ENCODE measurements at places on chromosomes 1 and 21.

DNA sequence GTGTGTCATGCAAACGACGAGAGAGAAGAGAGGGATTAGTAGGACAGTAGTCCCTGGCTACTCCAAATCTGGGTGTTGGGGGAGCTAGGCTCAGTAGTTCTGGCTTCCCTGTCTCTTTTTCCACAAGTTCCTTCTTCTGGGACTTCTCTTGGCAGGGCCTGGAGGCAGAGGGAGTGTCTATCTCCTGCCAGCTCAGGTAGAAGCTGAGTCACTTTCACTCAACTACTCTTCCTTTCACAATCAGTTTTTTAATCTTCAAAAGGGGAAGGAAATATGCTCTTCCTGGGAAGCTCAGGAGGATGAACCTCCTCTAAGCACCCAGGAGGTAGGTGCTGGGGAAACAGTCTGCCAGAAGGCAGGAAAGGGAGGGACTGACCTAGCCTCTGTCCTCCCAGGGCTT is 35.2 kb upstream of the MAGOH start:
- DNase-seq, result no peak

DNA sequence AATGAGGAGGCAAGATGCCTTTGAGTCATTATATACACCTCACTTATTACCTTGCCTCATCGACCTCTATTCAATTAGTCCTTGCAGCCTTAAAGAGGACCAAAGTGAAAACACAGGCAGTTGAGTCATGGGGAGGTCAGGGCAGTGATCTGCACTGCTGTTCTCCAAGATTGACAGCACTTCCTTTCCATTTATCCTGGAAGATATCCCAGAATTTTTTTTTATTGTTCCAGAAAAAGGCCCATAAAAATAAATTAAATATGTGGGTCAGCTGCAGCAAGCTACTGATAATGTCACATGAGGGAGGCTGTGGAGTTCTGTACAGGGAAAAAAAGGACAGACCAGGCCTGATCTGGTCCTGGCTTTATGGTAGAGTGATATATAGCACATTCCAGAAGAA is 33.2 kb upstream of the CDC42BPA start:
- no peak for DNase-seq

- DNase-seq, result no peak
These were observed 39.2 kb downstream of the CAMK2N1 start for GRCh38 chr1:20446796-20447195.

DNA sequence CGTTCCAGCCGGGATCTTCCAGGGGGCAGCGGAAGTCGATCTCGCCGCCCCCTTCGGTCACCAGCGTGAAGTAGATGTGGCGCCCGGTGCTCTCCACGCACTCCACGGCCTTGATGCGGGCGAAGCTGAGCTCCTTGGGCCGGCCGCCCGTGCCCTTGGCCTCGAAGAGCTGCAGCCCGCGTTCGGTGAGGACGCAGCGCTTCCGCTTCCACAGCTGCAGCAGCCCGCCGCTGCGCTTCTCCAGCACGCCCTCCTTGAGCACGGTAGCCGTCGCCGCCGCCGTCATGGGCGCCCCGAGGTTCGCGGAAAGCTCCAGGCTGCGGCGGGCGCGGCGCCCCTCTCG is 516 bp downstream of the PHLDA3 start:
- no peak for DNase-seq

DNA sequence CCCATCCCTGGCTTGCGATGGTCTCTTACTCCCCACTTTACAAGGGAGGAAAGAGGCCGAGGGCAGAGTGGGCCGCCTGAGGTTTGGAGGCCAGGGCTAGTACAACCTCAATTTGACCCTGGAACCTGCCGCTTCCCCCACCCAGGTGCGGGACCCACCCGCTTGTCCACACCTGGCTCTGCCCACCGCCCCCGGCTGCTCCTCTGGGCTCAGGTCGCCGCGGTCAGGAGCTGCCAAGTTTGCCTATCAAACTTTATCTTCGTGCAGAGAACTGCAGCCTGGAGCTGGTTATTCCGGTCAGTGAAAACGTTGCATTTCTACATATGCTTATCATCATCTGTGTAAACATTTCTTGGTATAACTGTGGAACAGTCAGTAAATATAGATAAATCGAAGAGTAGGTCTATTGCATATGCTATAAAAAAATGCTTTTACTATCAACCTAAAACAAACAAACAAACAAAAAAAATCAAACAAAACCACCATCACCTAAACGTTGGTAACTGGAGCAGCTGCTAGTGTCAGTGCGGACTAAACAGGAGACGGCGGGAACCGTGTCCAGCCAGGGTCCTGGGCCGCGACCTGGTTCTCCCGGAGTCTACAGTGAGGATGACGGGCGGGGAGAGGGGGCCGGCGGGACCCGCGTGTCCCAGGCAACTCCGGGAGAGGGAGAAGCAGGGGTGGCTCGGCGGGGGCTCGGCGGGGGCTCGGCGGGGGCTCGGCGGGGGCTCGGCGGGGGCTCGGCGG is 906 bp upstream of the ADARB1 start:
- no peak for DNase-seq

DNA sequence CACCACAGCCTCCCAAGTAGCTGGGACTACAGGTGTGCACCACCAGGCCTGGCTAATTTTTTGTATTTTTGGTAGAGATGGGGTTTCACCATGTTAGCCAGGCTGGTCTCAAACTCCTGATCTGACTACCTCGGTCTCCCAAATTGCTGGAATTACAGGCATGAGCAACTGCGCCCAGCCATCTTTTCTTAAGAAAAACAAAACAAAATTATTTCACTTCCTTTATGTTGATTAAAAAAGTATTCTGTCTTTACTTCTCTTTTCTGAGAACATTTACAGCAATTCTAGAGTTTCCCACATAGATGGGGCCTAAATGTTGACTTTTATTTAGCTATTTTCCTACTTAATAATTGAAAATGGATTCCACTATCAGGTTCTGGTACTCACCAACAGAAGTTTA is 17.3 kb upstream of the TMEM183A start:
- DNase-seq, result no peak

DNA sequence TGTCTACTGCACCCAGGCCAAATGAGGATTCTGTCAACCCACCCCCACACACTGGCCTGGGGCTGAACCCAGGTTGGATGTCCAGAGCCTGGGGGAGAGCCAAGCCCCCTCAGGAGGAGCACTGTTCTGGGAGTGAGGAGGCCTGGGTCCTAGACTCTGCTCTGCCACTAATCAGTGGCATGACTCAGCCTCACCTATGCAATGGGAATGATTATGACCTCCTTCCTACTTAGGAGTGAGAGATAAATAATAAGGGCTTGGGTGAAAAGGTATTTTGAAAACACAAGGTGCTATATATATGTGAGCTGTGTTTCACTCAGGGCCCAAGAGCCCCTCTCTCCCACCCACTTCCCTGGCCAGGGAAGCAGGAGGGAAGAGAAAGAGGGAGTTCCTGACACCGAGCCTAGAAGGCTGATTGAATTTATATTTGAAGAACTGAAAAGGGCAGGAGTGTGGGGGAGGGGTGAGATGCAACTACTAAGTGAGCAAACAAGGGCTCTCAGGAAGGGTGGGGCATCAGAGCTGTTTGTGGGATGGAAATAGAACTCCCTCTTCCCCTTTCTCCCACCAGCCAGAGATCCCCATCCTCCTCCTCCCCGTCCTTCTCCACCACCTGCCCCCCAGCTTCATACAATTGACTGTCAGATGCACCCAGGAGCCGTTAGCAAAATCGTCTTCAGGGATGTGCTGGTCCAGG is 8.2 kb downstream of the IGSF9 start:
- no peak for DNase-seq

DNA sequence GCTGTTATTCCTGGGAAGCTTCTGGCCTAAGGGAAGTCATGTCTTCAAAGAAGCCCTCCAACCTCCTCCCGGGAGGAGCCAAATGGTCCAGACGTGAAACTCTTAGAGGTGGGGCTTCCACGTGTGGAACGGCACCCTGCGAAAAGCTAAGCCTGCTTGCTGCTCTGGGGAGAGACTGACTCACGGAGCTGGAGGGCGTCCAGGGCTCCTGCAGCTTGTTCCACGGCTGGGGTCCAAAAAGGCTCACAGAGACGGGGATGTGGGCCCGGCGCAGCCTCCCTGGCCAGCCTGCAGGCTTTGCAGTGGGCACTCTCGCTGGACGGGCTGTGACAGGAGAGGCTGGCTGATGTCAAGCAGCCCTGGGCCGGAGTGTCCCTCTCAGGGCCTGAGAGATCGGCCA is 105.1 kb downstream of the COLGALT2 start:
- no peak for DNase-seq

GRCh38 chr1:12194666-12195216 is 27.9 kb downstream of the TNFRSF1B start:
- DNase-seq, result no peak

DNA sequence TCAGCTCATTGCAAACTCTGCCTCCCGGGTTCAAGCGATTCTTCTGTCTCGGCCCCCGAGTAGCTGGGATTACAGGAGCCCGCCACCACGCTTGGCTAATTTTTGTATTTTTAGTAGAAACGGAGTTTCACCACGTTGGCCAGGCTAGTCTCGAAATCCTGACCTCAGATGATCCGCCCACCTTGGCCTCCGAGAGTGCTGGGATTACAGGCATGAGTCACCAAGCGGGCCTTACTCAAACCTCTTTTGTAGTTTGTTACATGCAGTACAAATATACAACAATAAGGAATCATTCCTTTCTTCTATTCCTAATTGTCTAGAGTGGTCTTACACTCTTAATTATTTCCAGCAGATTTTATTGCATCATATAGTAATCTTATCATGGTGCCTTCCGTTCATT is 16.6 kb downstream of the SPATA17 start:
- DNase-seq, result no peak

- DNase-seq, result no peak
These were observed 7.7 kb downstream of the LRRC71 start for GRCh38 chr1:156928043-156928602.

- DNase-seq, result no peak
These were observed 3.3 kb upstream of the DHX9 start for GRCh38 chr1:182835806-182836205.

- DNase-seq, result no peak
These were observed 26.6 kb downstream of the DHRS3 start for GRCh38 chr1:12591267-12591938.

- DNase-seq, result no peak
These were observed at the start of gene CELF3 for GRCh38 chr1:151716771-151717631. Gene CELF3 (minus strand): TSS chr1:151716803. CDS start chr1:151716020, 783 bp downstream.

GRCh38 chr21:41446586-41446985 is 20.5 kb downstream of the MX1 start:
- no peak for DNase-seq

DNA sequence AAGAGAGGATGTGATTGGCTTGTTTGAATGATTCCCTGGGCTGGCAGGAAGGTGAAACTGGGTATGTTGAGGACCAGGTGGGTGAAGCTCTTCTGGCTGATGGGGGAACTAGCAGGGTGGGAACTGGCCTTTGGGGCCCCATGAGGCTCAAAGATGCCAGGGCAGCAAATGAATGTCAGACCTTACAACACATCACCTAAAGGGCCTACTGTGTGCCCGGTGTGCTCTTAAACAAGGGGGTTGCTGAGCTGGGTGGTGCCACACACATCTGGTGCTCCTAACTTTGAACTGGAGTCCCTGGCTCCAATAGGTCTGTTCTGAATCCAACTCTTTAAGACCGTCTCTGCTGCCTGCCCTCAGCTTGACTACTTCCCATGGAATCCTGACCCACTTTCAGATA is 21.3 kb upstream of the HTR1D start:
- DNase-seq, result no peak

- DNase-seq, result no peak
These were observed 275.2 kb downstream of the NFIA start for GRCh38 chr1:61357539-61357938.

DNA sequence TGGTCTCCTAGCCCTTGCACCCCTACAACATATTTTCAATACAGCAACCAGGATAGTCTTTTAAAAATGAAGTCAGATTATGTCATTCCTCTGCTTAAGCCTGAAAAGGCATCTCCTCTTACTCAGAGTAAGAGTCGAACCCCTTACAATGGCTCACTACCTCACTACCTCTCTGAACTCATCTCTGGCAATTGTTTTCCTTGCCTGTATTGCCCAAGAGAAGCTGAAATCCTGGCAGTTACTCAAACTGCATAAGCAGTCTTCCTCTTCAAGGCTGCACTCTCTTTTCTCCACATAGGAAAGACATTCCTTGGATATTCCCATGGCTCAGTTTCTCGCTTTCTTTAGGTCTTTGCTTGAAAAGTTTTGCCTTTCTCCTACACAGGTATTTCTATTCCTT is 22.7 kb downstream of the CLDN8 start:
- DNase-seq, result no peak

- DNase-seq, result no peak
These were observed 16.8 kb downstream of the CR2 start for GRCh38 chr1:207470927-207471326.

- DNase-seq, result no peak
These were observed 142.5 kb downstream of the CTH start for GRCh38 chr1:70553567-70553956.

DNA sequence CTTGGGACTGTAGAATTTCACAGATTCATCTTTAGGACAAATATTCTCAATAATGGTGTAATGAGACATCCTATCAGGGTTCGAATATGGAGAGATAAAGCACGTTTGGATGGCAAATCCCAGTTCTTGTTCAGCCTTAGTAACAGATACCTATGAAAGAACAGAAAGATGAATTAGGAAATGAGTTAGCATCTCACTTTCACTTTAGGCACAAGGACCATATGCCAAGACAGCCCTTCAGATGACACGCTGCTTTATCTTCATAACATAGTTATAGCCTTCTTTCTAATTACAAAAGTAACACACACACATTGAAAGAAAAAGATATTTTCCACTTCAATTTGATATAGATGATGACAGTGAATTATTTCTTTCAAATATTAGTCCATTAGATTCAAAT is 173.6 kb downstream of the TGFBR3 start:
- DNase-seq, result no peak

- no peak for DNase-seq
These were observed 48.3 kb downstream of the SEC16B start for GRCh38 chr1:177921590-177921989.

DNA sequence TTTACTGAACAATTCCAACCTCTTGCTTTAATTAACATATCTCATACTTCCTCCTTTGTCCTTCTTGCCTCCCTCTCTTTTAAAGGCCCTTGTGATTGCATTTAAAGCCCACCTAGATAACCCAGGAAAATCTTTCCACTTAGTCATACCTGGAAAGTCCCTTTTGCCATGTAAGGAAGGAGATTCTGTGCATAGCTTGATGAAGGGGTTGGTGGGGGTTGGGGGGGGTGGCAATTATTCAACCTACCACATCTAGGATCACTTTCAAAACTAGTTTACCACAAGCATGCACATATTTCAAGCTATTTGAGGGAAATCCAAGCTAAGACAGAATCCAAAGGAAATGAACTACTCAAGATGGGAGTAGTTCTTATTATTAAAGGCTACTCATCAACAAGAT is 249.1 kb upstream of the PTBP2 start:
- no peak for DNase-seq

DNA sequence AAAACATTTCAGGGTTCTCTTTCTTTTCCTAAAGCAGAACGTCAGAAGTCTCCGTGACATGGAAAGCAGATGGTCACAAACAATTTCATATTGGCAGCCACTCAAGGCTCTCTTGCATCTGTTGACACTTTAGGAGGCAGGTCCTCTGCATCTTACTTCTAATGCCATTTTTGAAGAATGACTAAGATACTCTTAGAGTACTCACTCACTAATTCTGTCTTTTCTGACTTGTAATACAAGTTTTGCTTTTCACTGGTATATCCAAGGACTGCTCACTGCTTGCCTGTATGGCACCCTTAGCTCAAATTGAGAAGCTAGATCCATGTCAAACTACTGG is 68.3 kb downstream of the PRRX1 start:
- DNase-seq, result no peak

Data from NCI-H1048 (cell line).